ENCODE measurements at places on chromosomes 12 and 14.

- DNase-seq: no peak
Measured at GRCh38 chr12:75964150-75964549, 67.4 kb downstream of the PHLDA1 start.

GRCh38 chr14:20690848-20691640, 2.5 kb downstream of the ANG start:
- peak; percentile 51 for DNase-seq

- no peak for DNase-seq
Measured at GRCh38 chr12:53478865-53479264, 20.4 kb downstream of the MAP3K12 start.

GRCh38 chr14:60509438-60510253, 700 bp downstream of the SIX6 start:
- DNase-seq: no peak

GRCh38 chr12:48334808-48335207, 15.9 kb downstream of the ZNF641 start:
- DNase-seq: no peak

GRCh38 chr12:52800259-52800917, 4.5 kb upstream of the KRT3 start:
- no peak for DNase-seq

DNA sequence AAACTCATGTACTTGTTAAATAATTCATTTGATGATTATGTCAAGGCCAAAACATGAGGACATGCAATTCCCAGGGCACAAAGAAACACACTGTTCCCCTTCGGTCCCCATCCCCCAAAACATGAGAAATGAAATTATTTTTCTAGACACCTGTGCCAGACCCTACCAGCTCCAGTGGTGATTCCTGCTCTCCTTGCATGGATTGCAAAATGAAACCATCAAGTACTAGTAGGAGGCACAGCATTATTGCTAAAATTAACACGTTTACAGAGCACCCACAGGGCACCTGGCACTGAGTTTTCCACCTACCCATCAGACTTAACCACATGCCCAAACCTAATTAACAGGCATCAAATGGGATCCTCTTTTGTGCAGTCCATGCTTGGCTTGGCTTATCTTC, 76.6 kb downstream of the ZFC3H1 start:
- no peak for DNase-seq

DNA sequence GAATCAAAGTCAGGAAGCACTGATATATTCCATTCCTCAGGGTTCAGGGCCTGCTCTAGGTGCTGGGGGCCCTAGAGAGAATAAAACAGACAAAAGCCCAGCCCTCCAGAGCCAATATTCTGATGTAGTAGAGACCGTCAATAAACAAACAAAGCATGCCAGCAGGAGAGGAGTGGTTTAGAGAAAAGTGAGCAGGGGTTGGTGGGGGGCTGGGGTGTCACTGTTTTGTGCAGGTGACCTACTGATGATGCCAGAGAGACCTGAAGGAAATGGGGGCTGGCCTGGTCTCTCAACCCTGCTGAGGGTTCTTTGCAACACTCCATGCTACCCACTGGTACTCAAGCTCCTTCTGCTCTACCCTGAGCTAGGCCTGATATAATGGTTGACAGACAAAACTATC, 26.5 kb downstream of the IL26 start:
- DNase-seq: no peak

GRCh38 chr14:90500665-90501370, 104.0 kb downstream of the CALM1 start:
- no peak for DNase-seq

- DNase-seq: no peak
Measured at GRCh38 chr12:9951026-9951675, 19.0 kb upstream of the CLEC2A start.

GRCh38 chr14:94536836-94537235, 24.4 kb upstream of the SERPINA4 start:
- DNase-seq: no peak

DNA sequence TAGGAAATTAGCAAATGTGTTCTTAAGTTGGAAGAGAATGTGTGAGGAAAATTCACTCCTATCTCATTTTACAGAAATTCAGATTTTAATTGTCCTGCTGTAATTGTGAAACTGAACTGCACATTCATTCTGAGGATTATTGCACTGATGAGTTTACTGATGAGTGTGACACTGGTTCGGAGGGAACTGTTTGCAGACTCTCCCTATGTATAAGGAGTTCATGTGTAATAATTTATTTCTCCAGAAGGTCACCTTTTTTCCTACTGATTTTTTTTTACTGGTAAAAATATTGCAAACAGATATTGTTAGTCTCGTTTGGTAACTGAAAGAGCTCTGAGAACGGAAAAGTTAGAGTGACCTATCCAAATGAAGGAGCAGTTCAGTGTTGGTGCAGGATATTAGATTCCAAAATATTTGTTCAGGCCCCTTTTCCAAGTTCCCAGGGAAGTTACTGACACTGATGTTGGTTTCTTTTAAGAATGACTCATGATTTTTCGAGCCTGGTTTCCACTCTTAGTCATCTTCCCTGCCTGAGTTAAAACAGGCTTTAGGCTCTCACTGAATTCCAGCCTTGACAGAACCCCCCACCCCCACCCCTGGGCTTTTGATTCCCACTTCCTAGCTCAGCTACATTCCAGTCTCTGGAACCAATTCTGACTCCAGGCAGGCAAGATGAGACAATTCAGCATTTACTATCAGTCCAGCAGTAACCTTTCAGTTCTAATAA, 18.4 kb downstream of the ANO6 start:
- no peak for DNase-seq

DNA sequence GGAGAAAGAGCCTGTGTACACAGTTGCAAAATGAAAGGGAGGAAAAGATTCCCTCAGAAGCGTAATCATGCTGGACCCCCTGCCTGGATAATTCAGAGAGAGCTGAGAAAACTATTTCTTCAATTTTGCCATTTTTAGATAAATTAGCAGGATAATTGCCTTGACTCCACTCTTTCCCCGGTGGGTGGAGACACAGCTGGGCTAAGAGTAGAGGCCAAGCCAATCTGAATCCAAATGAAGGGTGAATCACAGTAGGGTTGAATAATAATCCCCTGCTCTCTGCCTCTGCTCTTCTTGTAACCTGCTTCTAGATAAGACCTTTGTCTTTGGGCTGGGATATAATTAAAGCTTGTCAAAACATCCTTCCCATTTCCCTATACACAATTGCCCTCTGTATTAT, 150.1 kb downstream of the CAPZA3 start:
- DNase-seq: no peak

DNA sequence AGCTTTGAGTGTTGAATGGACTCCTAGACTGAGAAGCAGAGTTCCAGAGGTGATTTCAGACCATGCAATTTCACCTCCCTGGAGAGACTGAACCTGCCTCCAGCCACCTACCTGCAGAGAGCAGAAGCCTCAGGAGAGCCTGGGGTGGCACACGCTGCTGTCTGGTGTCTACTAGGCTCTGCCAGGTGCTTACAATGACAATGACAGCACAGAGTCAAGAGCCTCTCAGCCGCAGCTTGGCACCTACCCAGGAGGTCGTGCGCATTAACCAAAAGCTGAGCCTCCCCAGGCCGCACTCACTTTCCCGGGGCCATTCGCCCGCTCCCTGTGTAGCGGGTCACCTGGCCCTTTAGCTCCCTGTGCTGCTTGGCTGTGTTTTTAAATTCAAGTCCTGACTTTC, 63.2 kb downstream of the TESC start:
- peak; percentile 97 for DNase-seq

DNA sequence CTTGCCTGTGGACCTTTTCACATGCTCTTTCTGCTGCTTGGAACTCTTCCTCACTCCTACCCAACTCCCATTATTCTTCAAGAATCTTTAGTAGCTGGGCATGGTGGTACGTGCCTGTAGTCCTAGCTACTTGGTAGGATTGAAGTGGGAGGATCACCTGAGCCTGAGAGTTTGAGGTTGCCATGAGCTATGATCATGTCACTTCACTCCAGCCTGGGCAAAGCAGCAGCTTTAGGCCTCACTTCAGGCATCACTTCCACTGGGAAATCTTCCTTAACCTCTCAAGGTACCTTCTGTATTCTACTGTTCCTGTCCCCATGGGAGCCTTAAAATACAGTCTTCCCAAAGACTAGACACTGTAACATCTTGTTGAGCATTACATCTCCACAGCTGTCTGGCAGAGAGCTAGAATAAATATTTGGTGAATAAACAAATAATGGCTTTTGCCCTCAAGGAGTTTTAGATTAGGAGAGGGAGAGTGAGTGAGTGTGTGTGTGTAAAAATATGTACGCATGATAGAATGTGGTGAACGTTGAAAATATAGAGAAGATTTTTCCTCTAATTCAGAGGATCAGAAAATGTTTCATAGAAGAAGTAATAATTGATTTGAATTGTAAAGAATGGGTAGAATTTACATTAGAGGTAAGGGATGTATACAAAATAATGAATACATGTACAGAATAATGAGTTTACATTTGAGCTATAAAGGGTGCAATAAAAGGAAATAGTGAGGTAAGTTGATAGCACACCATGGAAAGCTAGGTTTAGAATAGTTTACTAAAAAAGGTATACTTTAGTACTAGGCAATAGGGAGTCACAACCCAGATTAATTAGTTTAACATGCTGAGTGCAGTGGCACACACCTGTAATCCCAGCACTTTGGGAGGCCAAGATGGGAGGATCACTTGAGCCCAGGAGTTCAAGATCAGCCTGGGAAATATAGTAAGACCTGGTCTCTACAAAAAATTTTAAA, 29.2 kb upstream of the BMAL2 start:
- peak; percentile 8 for DNase-seq

- DNase-seq: no peak
Measured at GRCh38 chr14:51473808-51474565, 177.7 kb upstream of the FRMD6 start.

- DNase-seq: no peak
Measured at GRCh38 chr12:53333845-53334244, 2.3 kb downstream of the SP7 start.

DNA sequence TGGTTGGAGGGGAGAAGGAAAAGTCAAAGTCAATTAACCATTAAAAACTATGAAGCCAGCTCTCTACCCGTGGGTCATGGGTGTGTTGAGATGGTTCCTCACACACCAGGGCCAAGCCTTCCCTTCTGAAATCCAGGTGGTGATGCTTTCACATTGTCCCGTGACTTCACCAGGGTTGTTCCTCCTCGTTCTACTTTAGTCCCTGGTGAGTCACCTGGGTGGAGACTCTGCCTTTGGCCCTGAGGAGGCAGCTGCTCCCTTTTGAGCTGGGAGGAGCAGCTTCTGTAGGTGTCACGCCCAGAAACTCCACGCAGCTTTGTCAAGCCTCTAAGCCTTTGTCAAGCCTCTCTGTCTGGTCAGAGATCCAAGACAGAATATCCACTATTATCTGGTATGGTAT, 348.3 kb downstream of the BMP4 start:
- DNase-seq: no peak

- no peak for DNase-seq
Measured at GRCh38 chr12:89151536-89151935, 200.8 kb downstream of the DUSP6 start.

DNA sequence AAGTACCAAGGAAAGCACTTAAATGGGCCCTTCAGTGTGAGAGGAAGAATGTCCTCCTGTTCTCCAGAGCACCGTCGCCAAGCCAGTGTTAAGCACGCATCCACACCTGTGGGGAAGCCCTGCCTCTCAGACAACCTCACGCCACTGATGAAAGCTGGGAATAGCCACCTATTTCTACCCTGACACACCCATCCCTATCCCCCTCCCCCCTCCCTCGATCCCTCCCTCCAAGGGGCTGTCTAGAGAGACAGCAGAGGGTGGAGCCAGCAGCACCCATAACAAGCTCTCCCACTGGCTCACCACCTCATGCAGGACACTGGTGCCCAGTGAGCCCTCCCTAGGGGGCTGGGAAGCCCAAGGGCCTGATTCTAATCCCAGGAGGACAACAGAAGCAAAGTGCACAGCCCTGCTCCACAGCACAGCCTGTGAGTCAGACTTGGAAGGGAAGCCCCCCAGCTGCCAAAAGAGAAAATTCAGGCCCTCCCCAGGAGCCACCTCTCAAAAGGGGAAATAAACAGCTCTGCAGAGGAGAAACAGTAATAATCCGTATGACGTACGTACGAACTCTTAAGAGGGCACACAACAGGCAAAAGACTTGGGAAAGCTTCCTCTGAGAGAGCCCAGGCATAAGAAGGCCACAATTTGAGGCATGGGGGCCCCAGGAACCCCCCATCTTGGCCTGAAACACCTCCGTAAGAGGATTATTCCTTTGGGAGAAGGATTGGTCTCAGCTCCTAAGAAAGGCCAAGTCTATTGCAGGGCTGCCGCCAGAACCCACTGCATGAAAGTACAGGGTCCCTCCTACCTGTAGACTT, 7.8 kb downstream of the PITPNM2 start:
- peak; percentile 84 for DNase-seq

GRCh38 chr12:48017496-48017895, 13.2 kb upstream of the COL2A1 start:
- no peak for DNase-seq

- DNase-seq: no peak
Measured at GRCh38 chr14:90805662-90806540, 10.3 kb downstream of the TTC7B start.

- DNase-seq: no peak
Measured at GRCh38 chr12:4763549-4763948, 43.3 kb downstream of the GALNT8 start.

DNA sequence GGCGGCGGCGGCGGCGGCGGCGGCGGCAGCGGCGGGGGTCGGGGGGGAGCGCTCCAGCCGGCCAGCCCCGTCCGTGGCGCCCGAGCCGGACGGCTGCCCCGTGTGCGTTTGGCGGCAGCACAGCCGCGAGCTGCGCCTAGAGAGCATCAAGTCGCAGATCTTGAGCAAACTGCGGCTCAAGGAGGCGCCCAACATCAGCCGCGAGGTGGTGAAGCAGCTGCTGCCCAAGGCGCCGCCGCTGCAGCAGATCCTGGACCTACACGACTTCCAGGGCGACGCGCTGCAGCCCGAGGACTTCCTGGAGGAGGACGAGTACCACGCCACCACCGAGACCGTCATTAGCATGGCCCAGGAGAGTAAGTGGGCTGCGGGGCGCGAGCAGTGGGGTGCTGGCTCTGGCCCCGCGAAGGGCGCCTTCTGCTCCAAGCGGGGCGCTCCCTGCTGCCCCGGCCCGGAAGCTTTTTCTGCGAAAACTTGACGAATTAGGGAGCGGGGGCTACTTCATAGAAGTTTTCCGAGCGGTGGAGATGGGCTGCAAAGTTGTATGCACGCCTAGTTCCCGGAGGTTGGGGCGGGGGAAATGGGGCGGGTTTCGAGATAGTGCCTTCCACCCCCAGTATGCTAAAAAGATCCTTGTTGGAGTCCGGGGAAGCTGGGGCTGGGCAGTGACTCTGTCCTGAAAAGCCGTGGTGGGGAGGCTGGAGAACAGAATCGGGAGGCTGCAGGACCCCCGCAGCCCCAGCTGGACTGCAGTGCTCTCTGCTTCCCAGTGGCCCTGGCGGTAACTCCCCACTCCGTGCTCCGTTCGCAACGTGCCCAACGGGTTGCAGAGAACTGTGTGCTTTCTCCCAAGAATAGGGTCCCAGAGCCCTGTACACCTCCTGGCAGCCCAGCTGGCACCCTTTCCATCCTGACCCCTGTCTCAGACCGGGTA, 751 bp downstream of the GDF11 start:
- DNase-seq: peak; percentile 37

GRCh38 chr12:124527861-124528561, 39.4 kb downstream of the NCOR2 start:
- no peak for DNase-seq

- DNase-seq: no peak
Measured at GRCh38 chr12:47410383-47410782, 295.4 kb downstream of the RPAP3 start.
